ENCODE measurements at places on chromosomes 13 and 19. TPM values are rescaled to one million over a fixed set of nuclear protein-coding genes. Genes with fewer than 3 reads are reported as not detected.

ZFR2 gene
- polyA plus RNA-seq = 1.3 TPM

DAND5 gene
- polyA plus RNA-seq = 0.08 TPM

CGB2 gene
- polyA plus RNA-seq = not detected

MBD3L2 gene
- polyA plus RNA-seq = not detected

LENG1 gene
- 8.5 TPM for polyA plus RNA-seq

ERICH6B gene
- polyA plus RNA-seq = 2.0 TPM

SIGLEC12 gene
- polyA plus RNA-seq = not detected

Data from left renal pelvis (tissue), 4 donors.